ENCODE measurements at places on chromosomes 7 and 10. TPM values are rescaled to one million over a fixed set of nuclear protein-coding genes. Genes with fewer than 3 reads are reported as not detected.

GRCh38 chr10:12914111-12914510 is 87.4 kb downstream of the CCDC3 start:
- DNase-seq: no peak

DNA sequence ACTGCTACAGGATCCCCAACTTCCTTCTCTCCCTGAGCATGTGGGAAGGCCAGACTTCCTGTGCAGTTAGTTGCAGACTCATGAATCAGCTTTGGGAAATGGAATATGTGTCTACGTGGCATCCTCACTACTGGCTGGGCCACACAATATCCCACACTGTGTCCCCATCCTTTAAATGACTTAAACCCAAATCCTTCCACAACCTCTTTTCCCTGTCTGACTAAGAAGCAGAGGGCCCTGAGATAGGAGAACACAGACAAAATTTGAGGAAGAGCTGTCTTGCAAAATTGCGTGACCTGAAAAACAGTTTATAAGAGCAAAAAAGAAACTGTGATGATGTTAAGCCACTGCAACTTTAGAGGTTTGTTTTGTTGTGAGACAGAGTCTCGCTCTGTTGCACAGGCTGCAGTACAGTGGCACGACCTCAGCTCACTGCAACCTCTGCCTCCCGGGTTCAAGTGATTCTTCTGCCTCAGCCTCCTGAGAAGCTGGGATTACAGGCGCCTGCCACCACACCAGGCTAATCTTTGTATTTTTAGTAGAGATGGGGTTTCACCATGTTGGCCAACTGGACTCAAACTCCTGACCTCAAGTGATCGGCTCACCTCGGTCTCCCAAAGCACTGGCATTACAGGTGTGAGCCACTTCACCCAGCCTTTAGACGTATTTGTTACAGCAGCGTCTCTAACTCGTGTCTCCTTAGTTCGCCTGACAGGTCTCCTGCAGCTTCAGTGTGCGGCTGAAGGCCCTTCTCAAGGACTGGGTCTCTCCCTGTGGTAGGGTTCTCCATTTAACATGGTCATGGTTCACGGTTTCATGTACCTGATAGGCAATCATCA is 46.9 kb upstream of the SFMBT2 start:
- no peak for DNase-seq

- no peak for DNase-seq
Measured at GRCh38 chr7:36040679-36041078, 112.4 kb upstream of the EEPD1 start.

The DDX56 gene
- polyA plus RNA-seq: 80.6 TPM

- no peak for DNase-seq
Measured at GRCh38 chr7:18306696-18307095, 188.9 kb upstream of the HDAC9 start.

- no peak for DNase-seq
Measured at GRCh38 chr7:151744051-151744580, 132.8 kb downstream of the PRKAG2 start.

The GPRIN2 gene
- polyA plus RNA-seq: 4.2 TPM
